ENCODE measurements at places on chromosomes 7 and 10.

DNA sequence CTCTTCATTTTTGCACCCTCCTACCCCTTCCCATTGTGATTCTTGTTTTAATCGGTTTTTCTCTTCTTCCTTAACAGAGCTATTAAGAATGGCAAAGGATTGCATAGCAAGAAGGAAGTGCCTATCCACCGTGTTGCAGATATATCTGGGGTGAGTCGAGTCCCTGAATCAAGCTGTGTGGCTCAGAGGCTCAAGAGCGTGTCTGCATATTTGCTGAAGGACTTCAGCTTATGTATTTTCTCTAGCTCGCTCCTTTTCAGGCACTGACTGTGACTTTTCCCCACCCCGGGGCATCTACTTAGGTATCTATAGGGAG is 126.6 kb downstream of the LRRC4 start:
- H3K27me3 ChIP-seq: no peaks in the 10 kb centered on the region
- no peak overlapping the region for H3K4me3 ChIP-seq
- H3K27ac ChIP-seq: no peak overlapping the region
- no peak for DNase-seq
- H3K36me3 ChIP-seq: no peaks in the 10 kb centered on the region
- peaks cover 25% of the 10 kb centered on the region for H3K4me1 ChIP-seq

DNA sequence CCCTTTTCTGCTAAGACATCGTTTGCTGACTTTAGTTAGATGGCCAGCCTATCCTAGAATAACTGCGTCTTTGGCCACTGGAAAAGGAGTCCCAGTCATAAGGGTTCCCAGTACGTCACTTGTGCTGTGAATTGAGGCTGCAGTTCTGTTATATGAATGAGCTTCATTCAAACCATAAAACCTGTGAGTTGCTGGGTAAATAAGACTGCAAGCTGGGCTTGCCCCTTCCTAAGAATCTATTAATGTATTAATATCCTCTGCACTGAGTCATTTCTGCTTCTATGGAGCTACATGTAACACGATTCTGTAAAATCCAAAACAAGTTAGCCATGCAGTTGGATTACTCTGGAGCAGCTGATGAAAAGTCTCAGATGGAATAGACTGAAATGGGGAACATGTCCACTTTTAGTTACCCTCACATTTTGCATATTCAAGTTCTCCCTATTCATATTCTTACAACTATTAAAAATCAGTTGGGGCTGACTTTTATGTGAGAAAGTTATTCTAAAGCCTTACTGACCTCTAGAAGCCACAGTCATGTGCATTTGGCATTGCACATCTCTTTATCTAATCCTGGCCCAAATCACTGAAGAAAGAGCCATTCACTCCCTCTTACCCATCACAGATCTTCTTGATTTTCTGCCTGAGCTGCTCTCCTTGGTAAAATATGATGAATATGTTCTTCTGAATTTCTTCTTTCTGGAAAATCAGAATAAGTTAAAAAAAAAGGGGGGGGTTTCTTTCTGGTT is 41.8 kb upstream of the TMEM213 start:
- no peaks in the 10 kb centered on the region for H3K27me3 ChIP-seq
- H3K4me3 ChIP-seq: no peak overlapping the region
- H3K36me3 ChIP-seq: no peaks in the 10 kb centered on the region
- peaks cover 41% of the 10 kb centered on the region for H3K4me1 ChIP-seq
- no peak for DNase-seq

GRCh38 chr7:41391818-41392217 is 311.1 kb downstream of the INHBA start:
- no peaks in the 10 kb centered on the region for H3K27me3 ChIP-seq
- peaks cover 6% of the 10 kb centered on the region for H3K4me1 ChIP-seq
- no peak overlapping the region for H3K4me3 ChIP-seq
- peaks cover 9% of the 10 kb centered on the region for H3K36me3 ChIP-seq

DNA sequence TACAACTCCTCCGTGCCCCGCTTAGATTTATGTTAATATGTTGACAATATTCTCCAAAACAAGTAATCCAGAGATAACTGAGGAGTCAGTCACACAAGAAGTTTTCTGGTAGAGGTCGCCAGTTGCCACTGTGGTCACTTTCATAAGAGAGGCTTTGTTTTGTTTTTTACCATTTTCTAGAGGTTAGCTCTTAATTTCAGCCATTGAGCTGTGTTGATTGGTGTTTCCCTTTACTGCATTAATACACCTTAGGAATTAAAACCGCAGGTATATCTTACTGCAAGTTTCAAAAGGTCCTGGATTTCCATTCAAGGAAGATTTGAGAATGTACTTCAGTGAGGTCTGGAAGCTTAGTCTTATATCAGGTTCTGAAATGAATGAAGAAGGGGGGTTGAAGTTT is 3.5 kb downstream of the BMI1 start:
- peaks cover 43% of the 10 kb centered on the region for H3K4me1 ChIP-seq
- H3K36me3 ChIP-seq: peaks cover 9% of the 10 kb centered on the region
- no peak for DNase-seq
- peak overlapping the region; percentile 90 for H3K4me3 ChIP-seq
- no peak overlapping the region for H3K27ac ChIP-seq

GRCh38 chr7:28354601-28355402 is 57.5 kb upstream of the CREB5 start:
- no peaks in the 10 kb centered on the region for H3K36me3 ChIP-seq
- no peak overlapping the region for H3K27ac ChIP-seq
- no peaks in the 10 kb centered on the region for H3K4me1 ChIP-seq
- no peak for DNase-seq
- H3K27me3 ChIP-seq: peaks cover 21% of the 10 kb centered on the region
- H3K4me3 ChIP-seq: no peak overlapping the region

- H3K36me3 ChIP-seq: no peaks in the 10 kb centered on the region
- peak; percentile 73 for DNase-seq
- H3K27me3 ChIP-seq: no peaks in the 10 kb centered on the region
- H3K4me1 ChIP-seq: peaks cover 72% of the 10 kb centered on the region
- peak overlapping the region; percentile 77 for H3K4me3 ChIP-seq
These were observed 739 bp upstream of the MEST start for GRCh38 chr7:130490888-130491804.

Measured in mesothelial cell of epicardium (in vitro differentiated cells).